ENCODE measurements at places on chromosomes 16 and 17.

- DNase-seq = no peak
Observed at GRCh38 chr17:29575511-29576213, 7.2 kb downstream of the TP53I13 start.

- no peak for DNase-seq
Observed at GRCh38 chr16:84082110-84082509, 34.6 kb downstream of the MBTPS1 start.

DNA sequence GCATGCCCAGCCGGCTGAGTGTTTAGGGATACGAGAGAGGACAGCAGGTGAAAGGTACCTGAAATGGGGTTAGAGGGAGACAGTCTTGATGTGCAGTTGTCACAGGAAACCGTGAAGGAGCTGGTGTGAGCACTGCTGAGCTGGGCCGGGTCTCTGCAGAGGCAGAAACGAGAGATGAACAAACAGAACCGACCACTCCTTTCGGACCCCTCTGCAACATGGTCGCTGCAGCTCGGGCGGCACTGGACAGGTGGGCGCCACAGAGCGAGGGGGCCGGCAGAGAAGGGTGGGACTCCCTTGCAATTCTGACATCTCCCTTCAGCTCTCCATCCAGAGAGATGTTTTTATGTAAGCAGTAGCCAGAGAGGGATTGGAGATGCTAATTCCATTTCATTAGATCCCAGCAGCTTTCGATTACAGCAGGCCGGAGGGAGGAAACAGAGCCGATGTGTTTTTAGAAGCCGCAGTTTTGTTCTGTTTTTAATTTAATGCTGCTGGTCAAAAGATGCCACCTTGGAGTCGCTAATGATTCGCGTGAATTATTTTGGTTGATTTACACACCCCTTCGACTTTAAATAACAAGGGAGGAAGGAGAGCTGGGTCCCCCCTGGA is 86.3 kb upstream of the RPL38 start:
- no peak for DNase-seq

- no peak for DNase-seq
Observed at GRCh38 chr17:77889135-77889505, 69.4 kb upstream of the TNRC6C start.

DNA sequence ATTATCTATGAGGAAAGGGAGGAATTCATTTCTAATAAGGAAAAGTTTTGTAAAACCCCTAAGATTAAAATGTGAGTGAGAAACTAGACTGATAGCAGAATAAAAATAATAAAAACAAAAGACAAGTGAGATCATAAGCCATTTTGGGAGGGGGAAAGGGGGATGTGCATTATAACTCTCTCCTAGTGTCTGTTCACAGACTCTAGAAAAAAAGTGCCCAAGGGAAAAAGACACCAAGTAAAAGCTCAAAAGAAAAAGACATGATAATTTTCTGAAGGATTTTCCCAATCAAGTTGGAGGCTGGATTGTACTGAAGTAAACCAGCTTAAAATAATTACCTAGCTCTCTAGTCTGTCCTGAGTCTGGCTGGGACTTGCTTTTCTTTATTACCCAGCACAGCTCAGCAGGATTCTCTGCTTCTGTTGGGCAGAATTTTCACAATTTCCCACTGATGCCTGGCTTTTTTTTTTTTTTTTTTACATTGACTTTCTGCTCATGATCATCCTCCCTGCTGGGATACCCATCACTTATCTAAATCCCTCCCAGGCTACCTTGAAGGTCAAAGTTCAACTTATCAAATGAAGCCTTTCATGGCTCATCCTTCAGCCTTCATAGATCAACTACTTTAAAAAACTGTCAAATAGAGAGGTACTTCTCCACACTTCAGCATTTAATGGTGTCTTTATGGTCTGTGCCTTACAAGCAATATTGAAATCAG is 124.2 kb upstream of the KCNJ16 start:
- DNase-seq = no peak

DNA sequence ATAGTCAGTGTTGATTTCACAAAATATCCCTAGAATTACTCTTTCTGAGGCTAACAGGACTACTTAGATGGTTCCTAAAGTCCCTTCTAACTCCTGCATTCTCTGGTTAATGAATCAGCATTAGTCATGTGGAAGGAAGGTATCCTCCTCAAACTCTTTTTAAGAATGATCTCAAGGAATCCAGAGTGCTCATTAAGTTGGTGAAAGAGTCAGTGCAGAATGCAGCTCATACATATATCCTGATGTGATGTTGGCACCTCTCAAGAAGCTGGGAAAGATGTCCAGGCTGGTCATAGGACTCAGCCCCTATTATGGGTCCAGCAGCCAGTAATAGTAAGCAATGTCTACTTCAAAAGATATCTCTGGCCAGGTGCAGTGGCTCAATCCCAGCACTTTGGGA is 65.5 kb downstream of the PIGL start:
- DNase-seq = no peak
